Stimulated activated CD4-positive, alpha-beta T cell treated with anti-CD3 and anti-CD28 coated beads, Interleukin-15, amount 100 ng/mL, for 1 hour (primary cell): ENCODE measurements at places on chromosomes 6 and 20.
A peak's percentile ranks its signal among the peaks of the same experiment; 100 is the strongest.

- DNase-seq: no peak
Measured at GRCh38 chr6:683742-684440, 9.0 kb downstream of the EXOC2 start.

DNA sequence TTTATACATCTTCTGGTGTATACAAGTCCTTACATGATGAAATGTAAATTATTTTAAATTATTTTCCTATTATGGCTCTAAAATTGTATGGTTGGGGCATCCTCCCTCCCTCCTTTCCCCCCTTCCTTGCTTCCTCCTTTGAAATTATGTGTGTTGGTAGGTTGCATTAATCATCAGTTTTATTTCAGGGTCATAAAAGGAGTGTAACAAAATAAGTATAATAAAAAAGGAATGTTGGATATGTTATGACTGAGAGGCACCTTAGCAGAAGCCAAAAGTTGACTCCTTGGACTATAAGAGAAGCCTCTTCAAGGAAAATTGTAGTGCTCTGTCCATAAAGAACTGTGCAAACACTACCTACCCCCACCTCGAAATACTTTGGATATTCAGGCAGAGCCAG lies 46.6 kb upstream of the PTPRK start:
- no peak for DNase-seq

GRCh38 chr6:127115084-127115655 lies 3.3 kb upstream of the RSPO3 start:
- no peak for DNase-seq

GRCh38 chr6:44071670-44072451 lies 55.4 kb downstream of the MRPL14 start:
- DNase-seq: no peak

- no peak for DNase-seq
Measured at GRCh38 chr20:2305946-2306345, 10.1 kb downstream of the TGM3 start.

GRCh38 chr6:13673368-13673767 lies 38.3 kb downstream of the RANBP9 start:
- no peak for DNase-seq

DNA sequence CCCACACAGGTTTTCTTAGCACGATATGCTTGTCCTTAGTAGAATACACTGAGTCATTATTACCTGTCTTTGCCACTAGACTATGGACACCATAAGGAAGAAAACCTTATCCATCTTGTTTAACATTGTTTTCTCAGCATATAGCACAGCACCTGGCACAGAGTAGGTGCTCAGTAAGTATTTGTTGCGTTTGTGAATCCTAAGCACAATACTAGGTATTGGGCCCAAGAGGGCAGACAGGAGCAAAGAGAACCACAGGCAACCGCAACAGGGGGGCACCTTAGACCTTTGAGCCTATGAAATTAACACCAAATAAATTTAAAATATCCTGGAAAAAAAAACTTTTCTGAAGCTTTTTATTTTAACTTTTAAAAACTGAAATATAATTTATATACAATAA lies 3.7 kb upstream of the NCOA6 start:
- DNase-seq: no peak

DNA sequence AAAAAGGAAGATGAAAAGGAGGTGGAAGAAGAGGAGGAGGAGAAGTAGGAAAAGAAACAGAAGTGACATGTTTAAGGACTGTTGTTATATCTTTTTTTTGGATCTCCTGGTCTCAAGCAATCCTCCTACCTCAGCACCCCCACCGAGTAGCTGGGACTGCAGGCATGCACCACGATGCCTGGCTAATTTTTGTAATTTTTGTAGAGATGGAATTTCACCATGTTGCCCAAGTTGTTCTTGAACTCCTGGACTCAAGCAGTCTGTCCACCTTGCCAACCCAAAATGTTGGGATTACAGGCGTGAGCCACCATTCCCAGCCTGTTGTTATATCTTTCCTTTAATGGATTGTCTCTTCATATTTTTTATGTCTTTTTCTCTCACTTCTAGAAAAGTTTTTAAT lies 19.5 kb upstream of the BCLAF1 start:
- DNase-seq: no peak

- DNase-seq: no peak
Measured at GRCh38 chr20:47754388-47754715, 30.9 kb downstream of the SULF2 start.

DNA sequence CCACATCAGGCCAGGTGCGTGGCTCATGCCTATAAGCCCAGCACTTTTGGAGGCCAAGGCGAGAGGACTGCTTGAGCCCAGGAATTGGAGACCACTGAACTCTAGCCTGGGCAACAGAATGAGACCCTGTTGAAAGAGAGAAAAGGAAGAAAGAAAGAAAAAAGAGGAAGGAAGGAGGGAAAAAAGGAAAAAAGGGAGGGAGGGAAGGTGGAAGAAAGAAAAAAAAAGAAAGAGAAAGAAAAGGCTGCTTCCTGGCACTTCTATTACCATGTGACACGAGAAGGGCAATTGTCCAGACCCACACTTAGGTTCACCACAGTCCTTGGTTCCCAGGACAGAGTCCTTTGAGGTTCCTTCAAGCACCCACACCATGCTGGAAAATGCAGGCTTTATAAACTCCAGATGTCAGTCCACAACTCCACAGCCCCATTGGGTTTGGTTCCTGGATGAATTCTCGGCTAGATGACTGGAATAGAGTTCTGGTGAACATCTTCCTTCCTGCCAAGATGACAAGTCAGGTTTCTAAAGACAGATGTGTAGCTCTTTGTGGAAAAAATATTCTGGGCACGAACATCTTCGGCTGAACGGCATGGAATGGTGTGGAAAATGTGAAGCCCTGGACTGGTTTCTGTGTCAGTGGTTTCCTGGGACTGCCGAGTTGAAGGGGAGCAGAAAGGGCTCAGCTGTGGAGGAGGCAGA lies 32.5 kb downstream of the NT5E start:
- no peak for DNase-seq

GRCh38 chr6:75419416-75419815 lies 74.2 kb downstream of the FILIP1 start:
- DNase-seq: no peak

GRCh38 chr20:24630486-24631172 lies 161.2 kb downstream of the SYNDIG1 start:
- DNase-seq: no peak

DNA sequence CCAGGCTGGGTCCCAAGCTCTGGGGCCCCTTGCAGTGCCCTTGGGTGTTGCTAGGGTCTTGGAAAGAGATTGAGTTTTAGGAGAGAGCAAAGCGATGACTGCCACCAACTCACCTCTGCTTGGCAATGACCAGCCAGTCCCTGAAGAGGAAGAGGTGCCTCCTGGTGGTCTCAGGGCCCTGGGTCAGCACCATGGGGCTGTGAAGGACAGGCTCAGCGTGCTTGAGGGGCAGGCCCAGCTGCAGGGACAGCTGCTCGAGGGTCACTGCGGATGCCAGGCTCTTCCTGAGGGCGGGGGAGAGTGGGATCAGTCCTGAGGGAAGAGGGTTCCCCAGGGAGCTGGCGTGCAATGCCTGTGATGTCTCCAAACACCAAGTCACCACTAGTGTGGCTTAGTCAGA lies 50.8 kb upstream of the TAGAP start:
- no peak for DNase-seq

- no peak for DNase-seq
Measured at GRCh38 chr6:139126255-139126654, 8.6 kb upstream of the HECA start.

- DNase-seq: no peak
Measured at GRCh38 chr6:134714679-134715078, 235.2 kb downstream of the ALDH8A1 start.

GRCh38 chr6:61809004-61809595 lies 476.9 kb downstream of the KHDRBS2 start:
- DNase-seq: no peak

DNA sequence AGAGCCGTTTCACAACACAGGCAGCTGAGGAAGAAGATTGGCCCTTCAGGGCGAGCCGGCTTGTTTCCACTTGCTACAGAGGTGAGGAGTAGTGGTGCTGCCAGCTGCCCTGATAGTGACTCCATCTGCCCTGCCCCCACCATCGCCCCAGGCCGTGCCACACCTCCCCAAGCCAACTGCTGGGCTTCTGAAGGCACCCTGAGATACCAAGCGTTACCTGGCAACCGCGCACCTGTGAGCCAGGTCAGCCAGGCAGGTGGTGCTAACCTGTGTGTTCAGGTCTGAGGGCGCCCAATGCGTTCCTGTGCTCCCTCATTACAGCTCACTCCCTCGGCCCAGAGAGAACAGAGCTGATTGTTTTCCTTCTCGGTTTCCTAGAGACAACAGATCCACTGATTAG lies 299.1 kb upstream of the ID4 start:
- DNase-seq: no peak

DNA sequence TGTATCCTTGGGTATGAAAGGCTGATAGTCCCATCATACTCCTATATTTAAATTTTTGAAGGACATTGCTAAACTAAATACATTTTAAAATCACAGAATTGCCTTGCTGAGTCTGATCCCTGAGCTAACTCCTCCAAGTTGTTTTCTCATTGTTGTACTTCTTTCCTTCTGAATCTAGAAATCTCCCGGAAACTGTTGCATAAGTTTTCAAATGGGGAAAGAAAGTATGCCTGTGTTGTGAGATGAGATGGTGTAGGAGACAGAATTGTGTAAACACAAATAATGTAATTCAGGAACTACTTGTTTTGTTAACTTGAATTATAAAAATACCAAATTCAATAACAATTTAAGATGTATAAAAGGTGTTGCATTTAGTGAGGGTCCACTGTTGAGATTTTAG lies 7.3 kb downstream of the PNRC1 start:
- DNase-seq: no peak

DNA sequence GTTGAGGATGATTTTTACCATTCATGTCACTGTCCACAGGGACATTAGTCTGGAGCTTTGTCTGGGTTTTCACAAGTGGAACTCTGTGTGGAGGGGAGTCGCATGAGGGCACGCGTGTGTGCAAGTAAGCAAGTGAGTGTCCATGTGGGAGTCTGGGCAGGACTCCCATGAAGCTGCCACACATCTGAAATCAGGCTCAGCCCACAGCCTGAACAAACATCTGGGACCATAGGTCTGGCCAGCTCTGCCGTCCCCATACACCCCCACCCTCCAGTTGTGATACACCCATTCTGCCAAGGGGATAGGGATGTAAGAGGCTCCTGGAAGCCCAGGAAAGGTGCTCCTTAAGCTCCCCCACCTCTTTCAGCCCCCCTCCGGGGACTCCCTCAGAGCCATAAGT lies 17.1 kb upstream of the FOXP4 start:
- DNase-seq: no peak

DNA sequence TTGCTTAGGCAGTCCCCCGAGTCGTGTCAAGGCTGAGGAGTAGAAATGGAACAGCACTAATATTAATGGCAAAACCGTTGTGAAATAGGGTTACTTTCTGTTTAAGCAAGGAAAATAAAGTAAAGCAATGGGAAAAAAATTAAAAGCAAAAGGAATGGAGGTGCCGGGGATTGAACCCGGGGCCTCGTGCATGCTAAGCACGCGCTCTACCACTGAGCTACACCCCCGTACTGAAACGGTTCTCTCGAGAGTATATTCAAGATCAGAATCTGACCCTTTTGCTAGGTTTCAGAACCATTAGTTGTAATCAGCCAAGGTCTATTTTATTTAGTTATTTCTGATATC lies 85.5 kb downstream of the TRIM27 start:
- peak; percentile 42 for DNase-seq

DNA sequence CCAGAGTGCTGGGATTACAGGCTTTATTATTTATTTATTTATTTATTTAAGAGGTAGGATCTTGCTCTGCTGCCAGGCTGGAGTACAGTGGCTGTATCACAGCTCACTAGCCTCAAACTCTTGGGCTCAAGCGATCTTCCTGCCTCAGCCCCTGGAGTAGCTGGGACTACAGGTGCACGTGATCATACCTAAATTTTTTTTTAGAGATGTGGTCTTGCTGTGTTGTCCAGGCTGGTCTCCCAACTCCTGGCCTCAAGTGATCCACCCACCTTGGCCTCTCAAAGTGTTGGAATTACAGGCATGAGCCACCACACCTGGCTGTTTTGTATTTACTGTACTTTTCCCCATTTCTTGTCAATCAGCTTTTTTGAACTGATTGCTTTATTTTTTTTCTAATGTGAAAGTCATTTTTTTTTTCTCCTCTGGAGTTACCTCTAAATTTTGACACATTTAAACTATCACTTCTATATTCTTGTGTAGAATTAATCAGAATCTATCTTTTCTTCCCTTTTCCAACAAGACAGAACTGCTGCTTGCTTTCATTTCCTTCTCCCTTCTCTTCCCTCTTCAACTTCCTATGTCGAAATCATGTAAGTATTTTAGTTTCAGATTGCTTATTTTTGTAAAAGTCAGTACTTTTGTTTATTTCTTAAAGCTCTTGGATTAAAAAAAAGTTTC lies 12.0 kb downstream of the PANK2 start:
- DNase-seq: no peak

- no peak for DNase-seq
Measured at GRCh38 chr6:168827586-168827871, 386.5 kb downstream of the SMOC2 start.

DNA sequence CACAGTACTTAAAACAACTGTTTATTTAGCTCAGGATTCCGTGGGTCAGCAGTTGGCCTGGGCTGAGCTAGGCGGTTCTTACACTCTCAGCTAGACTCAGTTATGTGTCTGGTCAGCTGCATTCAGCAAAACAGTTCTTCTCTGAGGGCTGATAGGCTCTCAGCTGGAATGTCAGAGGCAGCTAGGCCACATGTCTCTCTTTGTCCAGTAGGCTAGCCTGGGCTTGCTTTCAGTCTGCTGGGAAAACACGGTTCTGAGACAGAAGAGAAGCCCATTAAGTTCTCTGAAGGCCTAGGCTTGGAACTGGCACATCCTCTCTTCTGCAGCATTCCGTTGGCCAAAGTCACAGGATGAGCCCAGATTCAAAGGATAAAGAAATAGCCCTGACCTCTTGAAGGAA lies 65.6 kb downstream of the TULP4 start:
- DNase-seq: no peak

GRCh38 chr6:136604928-136605510 lies 54.8 kb upstream of the MAP7 start:
- DNase-seq: no peak

- no peak for DNase-seq
Measured at GRCh38 chr6:143595251-143596036, 82.3 kb upstream of the PHACTR2 start.

DNA sequence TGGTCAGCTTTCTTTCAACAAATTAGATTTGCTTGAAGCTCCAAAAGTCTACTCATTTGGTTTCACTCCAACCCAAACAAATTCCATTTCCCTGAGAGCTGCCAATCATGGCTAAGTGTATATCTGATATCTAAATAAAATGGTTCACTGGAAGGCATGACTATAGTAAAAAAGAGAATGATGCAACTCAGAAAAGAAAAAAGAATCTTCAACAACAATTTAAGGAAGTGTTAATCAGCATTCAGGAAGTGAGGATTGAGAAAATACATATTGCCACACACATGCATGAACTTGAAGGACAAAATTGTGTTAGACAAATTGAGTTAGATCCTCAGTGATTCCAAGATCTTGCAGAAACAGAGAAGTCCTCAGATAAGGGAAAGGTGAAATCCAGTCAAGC lies 972.9 kb upstream of the FLRT3 start:
- DNase-seq: no peak

DNA sequence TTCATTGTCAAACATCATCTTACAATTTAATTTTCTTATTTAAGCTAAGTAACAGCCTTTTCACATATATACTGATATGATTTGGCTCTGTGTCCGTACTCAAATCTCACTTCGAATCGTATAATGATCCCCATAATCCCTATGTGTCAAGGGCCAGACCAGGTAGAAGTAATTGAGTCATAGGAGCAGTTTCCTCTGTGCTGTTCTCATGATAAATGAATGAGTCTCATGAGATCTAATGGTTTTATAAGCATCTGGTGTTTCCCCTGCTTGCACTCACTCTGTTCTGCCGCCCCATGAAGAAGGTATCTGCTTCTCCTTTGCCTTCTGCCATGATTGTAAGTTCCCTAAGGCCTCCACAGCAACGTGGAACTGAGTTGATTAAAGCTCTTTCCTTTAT lies 25.1 kb upstream of the CMTR1 start:
- DNase-seq: no peak
